ENCODE measurements at places on chromosomes 1 and 21. TPM values are rescaled to one million over a fixed set of nuclear protein-coding genes. Genes with fewer than 3 reads are reported as not detected.
A peak's percentile ranks its signal among the peaks of the same experiment; 100 is the strongest.

ACOT11 gene
- total RNA-seq, result 1.2 TPM

LCE3E gene
- total RNA-seq, result not detected

KIRREL1 gene
- total RNA-seq, result not detected

ALX3 gene
- not detected for total RNA-seq

FGR gene
- 353 TPM for total RNA-seq

DNA sequence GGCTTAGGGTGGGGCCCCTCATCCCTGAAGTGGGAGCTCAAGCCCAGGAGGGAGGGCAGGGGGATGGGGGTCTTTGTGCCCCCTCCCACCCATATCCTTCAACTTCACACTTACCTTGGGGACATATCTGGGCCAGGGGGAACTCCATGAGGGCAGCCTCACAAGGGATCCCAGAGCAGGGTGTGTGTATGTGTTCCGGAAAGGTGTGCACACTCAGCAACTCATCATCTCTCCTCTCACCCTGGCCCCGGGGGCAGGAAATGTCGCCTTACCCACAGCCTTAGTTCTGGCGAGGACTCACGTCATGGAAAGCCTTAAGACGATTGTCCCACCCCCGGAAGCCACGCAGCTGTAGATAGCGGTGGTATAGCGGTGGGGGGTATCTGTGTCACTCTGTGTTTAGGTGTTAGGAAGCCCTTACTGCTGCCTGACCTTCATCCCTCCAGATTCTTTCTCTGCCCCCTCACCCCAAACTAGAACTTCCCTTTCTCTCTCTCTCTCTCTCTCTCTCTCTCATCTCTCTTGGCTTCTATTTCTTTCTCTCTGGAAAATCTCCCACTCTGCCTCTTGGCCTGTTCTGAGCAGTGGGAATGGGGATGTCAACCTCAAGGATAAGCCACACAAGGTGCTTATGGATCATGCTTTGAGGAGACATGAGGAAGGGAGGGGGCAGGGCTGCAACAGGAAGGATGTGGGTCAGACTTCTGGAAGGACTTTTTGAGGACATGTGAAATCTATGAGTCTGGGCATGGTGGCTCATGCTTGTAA lies at the start of gene SH2D2A:
SH2D2A (minus strand) TSS at position 288 of the 768 bp plus-strand sequence; CDS start at position 148, 140 bp downstream.
- peak within 1 kb of the TSS; percentile 99 for H3K27ac ChIP-seq
- peaks cover 15% of the 10 kb centered on the region for H3K36me3 ChIP-seq
- peak; percentile 94 for DNase-seq
- peak within 1 kb of the TSS; percentile 76 for H3K4me3 ChIP-seq
- H3K27me3 ChIP-seq, result no peaks in the 10 kb centered on the region

DNA sequence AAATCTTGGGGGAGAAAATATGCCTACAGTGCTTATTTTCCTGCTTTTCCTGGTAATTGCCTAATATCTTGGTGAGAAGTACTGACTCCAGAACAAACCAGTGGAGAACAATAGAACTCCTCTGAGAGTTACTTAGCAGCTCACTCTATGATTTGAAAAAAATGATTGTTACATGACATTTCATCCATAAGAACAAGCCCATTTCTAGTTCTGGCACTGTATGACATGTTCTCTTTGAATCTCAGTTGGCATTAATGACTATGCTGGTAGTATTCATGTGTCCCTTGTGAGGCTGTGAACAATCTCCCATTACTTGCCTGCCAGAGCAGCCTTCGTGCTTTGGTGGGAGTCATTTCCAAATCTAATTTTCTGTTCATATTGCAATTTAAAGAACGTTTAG lies 58.0 kb downstream of the CLIC4 start:
- H3K36me3 ChIP-seq, result no peaks in the 10 kb centered on the region
- H3K27ac ChIP-seq, result no peak overlapping the region
- no peaks in the 10 kb centered on the region for H3K27me3 ChIP-seq
- DNase-seq, result no peak
- H3K4me3 ChIP-seq, result no peak overlapping the region

DNA sequence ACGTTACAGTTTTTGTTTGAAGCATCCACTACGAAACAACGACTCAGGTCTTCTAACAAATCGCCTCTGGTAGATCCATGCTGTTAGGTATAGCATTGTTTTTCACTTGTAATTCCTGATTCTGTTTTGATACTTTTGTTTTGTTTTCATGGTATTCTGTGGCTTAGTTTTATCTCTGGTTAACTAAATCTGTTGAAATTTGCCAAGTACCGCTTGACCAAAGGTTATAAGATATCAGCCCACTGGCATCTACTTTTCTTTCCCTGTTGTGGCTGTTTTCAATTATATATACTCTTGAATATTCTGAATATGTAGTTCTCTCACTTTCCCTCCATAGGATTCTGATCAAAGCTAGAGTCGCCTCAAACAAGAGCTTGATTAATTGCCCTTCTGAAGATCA lies 274.8 kb upstream of the C1orf105 start:
- no peak for DNase-seq
- H3K4me3 ChIP-seq, result no peak overlapping the region
- no peaks in the 10 kb centered on the region for H3K4me1 ChIP-seq
- H3K27me3 ChIP-seq, result no peaks in the 10 kb centered on the region
- H3K36me3 ChIP-seq, result no peaks in the 10 kb centered on the region

DNA sequence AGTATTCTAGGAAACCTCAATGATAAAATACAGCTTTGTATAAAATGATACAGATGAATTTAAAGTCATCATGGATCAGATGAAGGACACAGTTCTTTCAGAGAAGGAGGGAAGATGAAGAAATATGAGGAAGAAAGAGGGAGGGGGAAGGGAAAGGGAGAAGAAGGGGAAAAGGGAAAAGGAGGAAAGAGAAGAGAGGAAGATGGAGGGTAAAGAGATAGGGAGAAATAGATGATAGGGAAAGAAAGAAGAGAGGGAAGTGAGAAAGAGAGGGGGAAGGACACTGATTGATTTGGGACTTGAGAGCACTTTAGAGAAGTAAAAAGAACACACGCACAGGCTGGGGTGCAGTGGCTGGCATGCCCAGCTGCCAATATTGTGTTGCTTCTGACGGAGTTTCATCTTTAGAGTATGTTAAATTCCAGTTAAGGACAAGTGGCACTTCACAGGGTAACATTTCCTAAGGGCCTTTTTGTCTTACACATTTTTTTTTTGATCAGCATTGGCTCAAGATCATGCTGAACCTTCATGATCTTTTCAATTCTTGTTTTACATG lies 235.9 kb upstream of the DMRTA2 start:
- H3K27ac ChIP-seq, result no peak overlapping the region
- DNase-seq, result no peak
- H3K27me3 ChIP-seq, result no peaks in the 10 kb centered on the region
- no peaks in the 10 kb centered on the region for H3K4me1 ChIP-seq
- no peak overlapping the region for H3K4me3 ChIP-seq
- peaks cover 3% of the 10 kb centered on the region for H3K36me3 ChIP-seq

- no peak for DNase-seq
- H3K4me1 ChIP-seq, result no peaks in the 10 kb centered on the region
- H3K27ac ChIP-seq, result no peak overlapping the region
- no peaks in the 10 kb centered on the region for H3K36me3 ChIP-seq
- no peaks in the 10 kb centered on the region for H3K27me3 ChIP-seq
Measured at GRCh38 chr1:94560333-94560732, 18.8 kb upstream of the F3 start.

GRCh38 chr1:30508611-30509010 lies 214.8 kb downstream of the MATN1 start:
- no peaks in the 10 kb centered on the region for H3K27me3 ChIP-seq
- no peak overlapping the region for H3K4me3 ChIP-seq
- H3K36me3 ChIP-seq, result no peaks in the 10 kb centered on the region
- H3K4me1 ChIP-seq, result no peaks in the 10 kb centered on the region
- H3K27ac ChIP-seq, result no peak overlapping the region

- DNase-seq, result no peak
- H3K27me3 ChIP-seq, result peaks cover 3% of the 10 kb centered on the region
- no peaks in the 10 kb centered on the region for H3K36me3 ChIP-seq
- no peak overlapping the region for H3K27ac ChIP-seq
- H3K4me3 ChIP-seq, result no peak overlapping the region
- H3K4me1 ChIP-seq, result no peaks in the 10 kb centered on the region
Measured at GRCh38 chr1:55045430-55045829, 6.1 kb downstream of the PCSK9 start.

GRCh38 chr21:45615145-45615711 lies 28.3 kb upstream of the PCBP3 start:
- peaks cover 33% of the 10 kb centered on the region for H3K4me1 ChIP-seq
- peak; percentile 47 for DNase-seq
- peak overlapping the region; percentile 87 for H3K27ac ChIP-seq

GRCh38 chr1:234954613-234955012 lies 174.0 kb downstream of the TOMM20 start:
- H3K4me1 ChIP-seq, result peaks cover 43% of the 10 kb centered on the region
- peak overlapping the region; percentile 40 for H3K27ac ChIP-seq
- DNase-seq, result no peak
- no peak overlapping the region for H3K4me3 ChIP-seq
- H3K27me3 ChIP-seq, result no peaks in the 10 kb centered on the region

- DNase-seq, result no peak
- H3K27me3 ChIP-seq, result no peaks in the 10 kb centered on the region
- no peaks in the 10 kb centered on the region for H3K36me3 ChIP-seq
- no peak overlapping the region for H3K27ac ChIP-seq
Measured at GRCh38 chr1:14906665-14907064, 246.9 kb upstream of the TMEM51 start.

- peaks cover 45% of the 10 kb centered on the region for H3K4me1 ChIP-seq
- H3K36me3 ChIP-seq, result no peaks in the 10 kb centered on the region
- no peaks in the 10 kb centered on the region for H3K27me3 ChIP-seq
- H3K27ac ChIP-seq, result peak overlapping the region; percentile 16
- DNase-seq, result peak; percentile 44
Measured at GRCh38 chr1:168518201-168518689, 25.6 kb downstream of the XCL2 start.

DNA sequence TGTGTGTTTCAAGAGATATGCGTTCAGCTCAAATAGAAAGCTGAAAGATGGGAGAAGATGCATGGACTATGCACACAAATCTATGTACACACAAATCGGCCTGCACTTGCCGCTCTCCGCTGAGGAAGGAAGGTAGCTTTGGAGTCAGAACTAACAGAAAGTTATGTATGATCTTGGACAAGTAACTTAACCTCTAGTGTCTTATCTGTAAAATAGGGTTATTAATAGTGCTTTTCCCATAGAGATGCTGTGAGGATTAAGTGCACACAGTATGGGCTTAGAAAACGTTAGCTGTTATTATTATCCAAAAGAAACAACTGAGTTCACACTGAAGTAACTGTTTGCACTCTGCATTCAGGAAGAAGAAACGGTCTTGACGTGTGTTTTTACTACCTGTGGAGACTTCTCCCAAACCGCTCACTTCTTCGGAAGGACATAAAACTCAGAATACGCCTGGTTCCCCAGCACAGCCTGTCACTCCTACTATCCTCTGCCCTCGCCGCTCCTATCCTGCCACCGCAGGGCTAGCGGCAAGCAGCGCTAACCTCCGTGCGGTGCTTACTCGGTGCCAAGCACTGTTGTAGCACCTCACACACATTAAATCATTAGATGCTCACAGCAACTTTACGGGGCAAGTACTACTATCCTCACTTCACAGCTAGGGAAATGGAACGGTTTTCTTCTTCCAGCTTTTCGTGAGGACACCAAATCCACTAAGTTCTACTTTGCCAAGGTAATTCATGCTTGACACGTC lies 1.3 kb downstream of the TGFBR3 start:
- peak overlapping the region; percentile 52 for H3K4me3 ChIP-seq
- H3K27me3 ChIP-seq, result no peaks in the 10 kb centered on the region
- DNase-seq, result peak; percentile 60
- H3K4me1 ChIP-seq, result peaks cover 36% of the 10 kb centered on the region
- H3K36me3 ChIP-seq, result no peaks in the 10 kb centered on the region

DNA sequence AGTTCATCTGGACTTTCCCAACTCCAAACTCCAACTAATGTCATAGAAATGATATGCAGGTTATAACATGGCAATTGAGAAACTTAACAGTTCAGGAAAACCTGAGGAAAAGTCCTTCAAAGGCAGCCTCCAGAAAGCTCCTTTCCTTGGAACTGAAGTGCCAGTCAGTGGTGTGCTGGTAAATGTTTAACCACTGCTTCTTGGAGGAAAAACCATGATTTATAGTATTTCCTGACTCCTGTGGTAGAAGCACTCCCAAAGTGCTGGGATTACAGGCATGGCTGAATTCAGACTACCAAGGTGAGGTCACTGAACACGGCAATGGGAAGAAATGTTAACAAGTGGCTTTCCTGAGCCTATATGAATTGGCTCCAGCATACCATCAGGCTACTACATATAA lies 26.7 kb upstream of the ZNHIT6 start:
- H3K27me3 ChIP-seq, result no peaks in the 10 kb centered on the region
- H3K36me3 ChIP-seq, result no peaks in the 10 kb centered on the region
- no peak for DNase-seq
- no peaks in the 10 kb centered on the region for H3K4me1 ChIP-seq

GRCh38 chr1:57411262-57411661 lies 12.6 kb downstream of the DAB1 start:
- H3K4me1 ChIP-seq, result no peaks in the 10 kb centered on the region
- no peaks in the 10 kb centered on the region for H3K36me3 ChIP-seq
- no peak for DNase-seq
- H3K27ac ChIP-seq, result no peak overlapping the region
- no peaks in the 10 kb centered on the region for H3K27me3 ChIP-seq

DNA sequence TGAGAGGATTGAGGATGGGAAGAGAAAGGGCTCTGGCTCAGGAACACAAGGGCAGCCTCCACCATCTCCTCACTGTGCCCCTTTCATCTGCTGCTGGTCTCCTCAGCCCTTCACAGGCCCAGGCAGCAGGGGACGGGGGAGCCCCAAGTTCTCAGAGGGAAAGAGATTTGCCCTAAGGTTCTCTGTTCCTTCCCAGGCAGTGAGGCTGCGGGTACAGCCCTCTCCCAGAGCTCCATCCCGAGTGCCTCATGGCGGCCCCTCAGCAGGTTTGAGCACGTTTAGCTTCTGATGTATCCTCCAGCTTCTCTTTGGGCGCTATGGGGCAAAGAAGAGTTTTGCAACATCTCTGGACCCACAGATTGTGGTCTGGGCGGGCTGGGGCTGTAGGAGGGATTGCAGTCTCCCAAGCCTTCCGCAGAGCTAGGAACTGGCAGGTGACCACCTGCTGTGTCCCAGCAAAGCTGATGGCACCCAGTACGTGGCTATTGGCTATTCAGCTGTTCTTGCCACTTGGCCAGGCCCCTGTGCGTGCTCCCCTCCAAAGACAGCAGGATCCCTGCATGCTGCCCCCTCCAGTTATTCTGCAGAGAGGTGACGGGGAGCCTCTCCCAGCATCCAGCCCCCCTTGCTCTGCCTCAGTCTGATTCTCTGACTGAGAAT lies 10.1 kb downstream of the DISP3 start:
- no peaks in the 10 kb centered on the region for H3K27me3 ChIP-seq
- DNase-seq, result no peak
- H3K36me3 ChIP-seq, result no peaks in the 10 kb centered on the region
- H3K4me1 ChIP-seq, result no peaks in the 10 kb centered on the region
- H3K4me3 ChIP-seq, result no peak overlapping the region
- H3K27ac ChIP-seq, result no peak overlapping the region
